Activated naive CD4-positive, alpha-beta T cell treated with anti-CD3 and anti-CD28 coated beads, Interleukin-2, amount 50 U/mL, for 72 hours (primary cell): ENCODE measurements at places on chromosomes 12 and 14.

- no peak for DNase-seq
Measured at GRCh38 chr12:47939009-47939601, 24.3 kb upstream of the TMEM106C start.

GRCh38 chr14:63666335-63666734, 24.7 kb upstream of the WDR89 start:
- no peak for DNase-seq

GRCh38 chr12:2443776-2444175, 351.0 kb upstream of the FKBP4 start:
- DNase-seq, result no peak

GRCh38 chr12:6207259-6207925, 7.2 kb downstream of the CD9 start:
- DNase-seq, result no peak

DNA sequence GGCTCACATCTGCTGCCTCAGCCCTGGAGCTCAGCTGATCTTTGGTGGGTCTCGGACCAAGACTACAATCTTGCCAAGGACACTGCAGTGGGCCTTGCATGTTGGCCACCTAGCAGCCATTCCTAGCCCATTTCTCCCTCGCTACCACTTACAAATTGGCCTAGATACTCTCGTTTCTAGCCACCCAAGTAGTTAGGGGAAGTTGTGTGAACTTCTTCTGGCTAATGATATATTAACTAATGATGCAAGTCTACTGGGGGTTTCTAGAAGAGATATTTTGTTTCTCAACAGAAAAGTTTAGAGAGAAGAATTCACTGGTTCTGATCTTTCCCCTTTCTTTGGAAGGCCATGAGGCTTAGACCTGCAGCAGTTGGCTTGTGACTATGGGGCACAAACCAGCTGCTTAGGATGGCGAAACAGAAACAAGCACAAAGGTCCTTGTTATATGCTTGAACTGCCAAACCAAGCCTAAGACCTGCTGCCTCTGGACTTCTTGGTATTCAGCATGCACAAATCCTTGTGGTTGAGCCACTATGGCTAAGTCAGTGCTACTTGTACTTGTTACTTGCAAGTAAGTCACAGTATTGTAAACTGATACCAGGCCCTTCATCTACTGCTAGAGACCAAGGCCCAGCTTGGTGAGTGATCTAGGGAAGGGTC, 30.5 kb upstream of the GPATCH2L start:
- DNase-seq, result no peak

DNA sequence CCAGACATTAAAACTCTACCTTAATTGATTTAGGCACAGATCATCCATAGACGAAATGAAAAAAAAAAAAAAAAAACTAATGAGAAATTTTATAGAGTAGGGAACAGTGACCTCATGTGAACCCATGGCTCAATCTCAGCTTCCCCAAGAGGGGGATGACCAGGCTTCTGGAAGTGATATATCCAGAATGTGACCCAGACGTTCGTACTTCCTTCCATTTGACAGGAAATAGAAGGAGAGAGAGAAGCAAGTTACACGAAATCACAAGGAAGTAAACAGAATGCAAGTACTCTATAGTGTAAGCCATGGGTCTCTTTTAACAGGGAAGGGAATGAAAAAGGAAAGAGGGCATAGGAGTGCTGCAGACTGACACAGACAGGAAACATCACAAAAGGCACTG, 10.1 kb downstream of the FOXN3 start:
- DNase-seq, result no peak

GRCh38 chr12:65086236-65086635, 34.9 kb downstream of the WIF1 start:
- DNase-seq, result no peak

GRCh38 chr12:122820838-122821271, 14.4 kb upstream of the HIP1R start:
- no peak for DNase-seq

GRCh38 chr12:2588345-2588744, 206.4 kb upstream of the FKBP4 start:
- DNase-seq, result no peak

- DNase-seq, result no peak
Measured at GRCh38 chr12:4441355-4442335, 4.0 kb downstream of the FGF6 start.

DNA sequence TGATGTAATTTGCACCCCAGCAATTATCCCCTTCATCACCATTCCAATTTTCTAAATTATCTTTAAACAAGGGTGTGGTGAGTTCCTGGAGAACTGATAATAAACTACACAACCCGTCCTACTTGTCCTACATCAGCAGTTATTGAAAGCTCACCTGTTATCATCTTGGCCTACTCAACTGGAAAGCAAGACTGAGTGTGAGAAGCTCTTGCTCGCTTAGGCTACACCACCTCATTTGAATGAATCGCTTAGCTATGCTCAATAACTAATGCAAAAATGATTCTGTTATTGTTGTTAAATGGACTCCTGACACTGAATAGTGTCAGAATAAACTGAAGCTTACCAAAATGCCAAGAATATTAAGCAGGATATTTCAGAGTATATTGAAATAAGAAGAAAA, 115.4 kb upstream of the BTG1 start:
- DNase-seq, result no peak

DNA sequence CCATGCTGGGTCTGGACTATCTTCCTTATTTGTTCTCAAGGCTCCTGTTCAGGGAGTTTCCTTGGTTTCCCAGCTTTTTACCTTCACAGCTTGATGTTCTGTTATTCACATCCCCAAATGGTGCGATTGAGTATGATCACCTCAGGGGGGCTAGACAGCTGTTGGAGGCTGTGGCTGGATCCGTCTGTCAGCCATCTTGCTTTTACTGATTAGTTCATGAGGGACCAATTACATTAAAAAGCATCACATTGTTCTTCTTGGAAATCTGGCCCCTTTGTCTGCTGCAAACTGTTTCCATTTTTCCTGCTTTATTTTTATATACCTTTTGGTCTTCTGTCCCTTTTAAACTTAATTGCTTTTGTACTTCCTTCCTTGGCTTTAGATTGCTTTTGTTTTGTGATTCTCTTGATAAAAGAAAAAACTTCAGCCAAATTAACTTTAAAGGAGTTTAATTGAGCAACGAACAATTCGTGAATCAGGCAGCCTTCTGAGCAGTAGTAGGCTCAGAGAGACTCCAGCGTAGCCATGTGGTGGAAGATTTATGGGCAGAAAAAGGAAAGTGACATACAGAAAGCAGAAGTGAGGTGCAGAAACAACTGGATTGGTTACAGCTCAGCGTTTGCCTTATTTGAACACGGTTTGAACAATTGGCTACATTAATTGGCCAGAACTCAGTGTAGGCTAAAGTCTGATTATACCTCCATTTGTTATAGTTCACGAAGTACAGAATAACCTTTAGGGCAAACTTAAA, 208.7 kb downstream of the AEBP2 start:
- no peak for DNase-seq

DNA sequence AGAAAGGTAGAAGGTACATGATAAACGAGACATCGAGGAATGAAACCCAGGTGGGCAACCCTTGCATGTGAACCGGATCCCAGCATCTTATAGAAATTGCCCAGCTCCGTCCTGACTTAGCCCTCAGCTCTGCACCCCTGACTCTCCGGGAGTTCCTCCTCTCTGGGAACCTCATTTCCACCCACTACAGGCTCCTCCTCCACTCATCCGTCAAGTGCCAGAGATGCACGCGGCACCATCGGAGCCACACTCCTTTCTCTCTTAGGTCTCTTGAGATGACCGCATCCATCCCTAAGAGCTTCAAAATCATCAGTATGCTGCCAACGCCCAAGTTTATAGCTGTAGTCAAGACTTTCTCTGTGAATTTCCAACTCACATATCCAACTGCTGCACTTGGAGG, 84.7 kb downstream of the TTC7B start:
- DNase-seq, result no peak

GRCh38 chr14:96578619-96579018, 76.4 kb downstream of the PAPOLA start:
- DNase-seq, result no peak
